ENCODE measurements at places on chromosomes 1 and 21.

GRCh38 chr1:1161078-1161682 lies 12.5 kb upstream of the TTLL10 start:
- no peak for DNase-seq

GRCh38 chr1:175555266-175555665 lies 188.1 kb downstream of the TNR start:
- DNase-seq, result no peak

DNA sequence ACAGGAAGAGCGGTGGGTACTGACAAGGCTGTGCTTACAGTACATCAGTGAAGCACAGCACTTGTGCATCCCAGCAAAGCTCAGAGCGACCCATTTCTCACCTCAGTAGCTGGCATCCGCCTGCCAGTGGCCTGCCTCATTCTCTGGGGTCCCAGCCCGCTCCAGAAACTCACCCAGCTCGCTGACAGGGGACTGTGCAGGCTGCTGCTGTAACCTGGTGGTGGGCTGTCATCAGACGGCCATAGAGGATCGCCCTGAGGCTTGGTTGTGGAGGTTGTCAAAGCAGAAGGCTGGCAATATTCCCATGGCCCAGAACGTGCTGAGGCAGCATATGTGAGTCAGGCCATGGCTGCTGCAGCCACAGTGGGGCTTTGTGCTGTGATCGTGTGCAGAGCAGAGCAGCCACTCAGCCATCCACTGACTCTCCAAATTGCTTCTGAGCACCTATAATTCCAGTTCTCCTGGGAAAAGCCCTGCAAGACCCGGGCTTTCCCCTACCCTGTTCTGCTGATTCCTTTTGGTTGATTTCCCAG lies 13.6 kb upstream of the GPR137B start:
- no peak for DNase-seq

DNA sequence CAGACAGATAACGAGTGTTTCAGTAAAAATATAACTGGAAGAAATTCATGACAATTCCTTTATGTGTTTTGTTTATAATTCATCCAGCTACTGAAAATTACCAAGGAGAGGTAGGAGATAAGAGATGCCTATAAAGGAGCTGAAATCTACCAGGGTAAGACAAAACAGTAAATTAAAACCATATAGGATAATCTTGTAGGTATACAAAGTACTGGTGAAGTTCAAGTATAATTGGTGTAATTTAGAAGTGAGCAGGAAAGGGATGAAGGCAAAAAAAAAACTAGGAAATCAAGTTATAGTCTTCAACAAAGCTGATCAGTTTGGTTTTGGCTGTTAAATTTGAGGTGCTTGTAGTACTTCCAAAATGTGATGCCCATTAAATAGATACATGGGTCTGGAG lies 1.2 kb upstream of the WARS2 start:
- no peak for DNase-seq

DNA sequence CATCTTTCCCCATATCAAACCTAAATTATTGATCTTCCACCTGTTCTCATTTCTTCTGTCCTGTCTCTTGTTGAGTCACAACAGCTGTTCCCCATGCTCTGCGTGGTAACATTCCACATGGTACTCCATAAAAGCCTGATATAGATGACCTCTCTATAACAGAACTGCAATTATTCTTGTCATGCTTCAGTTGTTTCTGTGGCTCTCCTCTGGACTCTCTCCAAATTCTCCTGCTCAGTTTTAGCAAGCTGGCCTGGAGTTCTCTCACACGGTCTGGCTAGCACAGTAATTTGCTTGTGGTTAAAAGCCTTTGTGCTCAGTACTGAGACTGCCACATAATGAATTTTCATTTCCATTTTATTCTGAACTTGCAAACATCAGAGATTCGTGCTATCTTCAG lies 10.6 kb upstream of the LRRC39 start:
- no peak for DNase-seq

- DNase-seq, result no peak
Observed at GRCh38 chr1:153262462-153263157, 3.1 kb downstream of the LORICRIN start.

DNA sequence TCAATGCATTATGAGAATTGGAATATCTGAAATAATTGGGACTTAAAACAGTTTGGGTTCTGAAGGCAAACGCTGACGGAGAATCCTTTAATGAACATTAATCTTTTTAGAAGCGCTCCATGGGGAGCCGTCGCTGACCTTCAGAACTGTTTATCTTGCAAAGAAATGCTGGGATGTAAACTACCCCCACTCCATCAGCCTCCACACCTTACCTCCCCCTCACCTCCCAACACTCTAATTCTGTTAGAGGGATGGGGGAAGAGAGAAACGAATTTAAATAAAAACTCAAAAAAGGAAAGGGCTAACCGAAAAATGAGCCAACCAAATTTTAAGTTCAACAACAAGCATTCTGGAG lies 44.1 kb upstream of the DNAJC6 start:
- no peak for DNase-seq

DNA sequence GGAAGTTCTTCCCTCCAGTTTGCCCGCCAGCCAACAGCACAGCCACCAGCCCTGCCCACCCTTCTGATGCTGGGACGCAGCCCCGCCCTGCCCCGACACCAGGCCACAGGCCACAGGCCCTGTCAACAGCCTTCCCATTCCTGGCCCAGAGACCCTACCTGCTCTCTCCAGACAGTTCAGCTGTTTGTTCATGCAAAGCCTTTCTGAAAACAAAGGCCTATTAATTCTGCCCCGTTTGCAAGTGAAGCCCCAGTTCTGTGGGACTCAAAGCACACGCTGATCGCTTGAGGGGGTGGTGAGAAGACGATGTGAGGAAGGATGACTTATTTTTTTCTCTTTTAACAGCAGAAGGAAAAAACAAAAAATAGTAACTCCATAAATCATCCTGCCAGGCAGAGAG lies 55.4 kb upstream of the KIF26B start:
- no peak for DNase-seq

DNA sequence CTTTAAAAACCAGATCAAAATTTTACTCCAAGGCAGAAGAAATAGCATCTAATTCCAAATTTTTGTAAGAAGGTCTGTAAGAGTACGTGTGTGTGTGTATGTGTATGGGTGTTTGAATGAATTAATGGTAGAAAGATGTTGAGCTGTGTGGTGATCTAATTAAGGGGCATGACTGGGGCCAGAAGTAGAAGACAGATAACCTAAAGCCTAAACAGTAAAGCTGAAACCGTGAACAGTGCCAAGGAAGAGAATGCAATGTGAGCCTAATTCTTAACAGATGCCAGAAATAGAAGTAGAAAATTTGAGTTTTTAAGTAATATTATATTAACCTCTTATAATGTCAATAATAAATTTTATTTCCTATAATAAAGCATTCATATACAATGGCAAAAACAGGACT lies 38.2 kb downstream of the BRINP3 start:
- no peak for DNase-seq

- DNase-seq, result no peak
Observed at GRCh38 chr1:243415663-243416408, 160.0 kb downstream of the SDCCAG8 start.

- DNase-seq, result no peak
Observed at GRCh38 chr1:230796626-230797025, 49.4 kb downstream of the CAPN9 start.

Measured in activated effector memory CD4-positive, alpha-beta T cell treated with anti-CD3 and anti-CD28 coated beads, Interleukin-2, amount 50 U/mL, for 16 hours (primary cell).